ENCODE measurements at places on chromosomes 7 and 10.

DNA sequence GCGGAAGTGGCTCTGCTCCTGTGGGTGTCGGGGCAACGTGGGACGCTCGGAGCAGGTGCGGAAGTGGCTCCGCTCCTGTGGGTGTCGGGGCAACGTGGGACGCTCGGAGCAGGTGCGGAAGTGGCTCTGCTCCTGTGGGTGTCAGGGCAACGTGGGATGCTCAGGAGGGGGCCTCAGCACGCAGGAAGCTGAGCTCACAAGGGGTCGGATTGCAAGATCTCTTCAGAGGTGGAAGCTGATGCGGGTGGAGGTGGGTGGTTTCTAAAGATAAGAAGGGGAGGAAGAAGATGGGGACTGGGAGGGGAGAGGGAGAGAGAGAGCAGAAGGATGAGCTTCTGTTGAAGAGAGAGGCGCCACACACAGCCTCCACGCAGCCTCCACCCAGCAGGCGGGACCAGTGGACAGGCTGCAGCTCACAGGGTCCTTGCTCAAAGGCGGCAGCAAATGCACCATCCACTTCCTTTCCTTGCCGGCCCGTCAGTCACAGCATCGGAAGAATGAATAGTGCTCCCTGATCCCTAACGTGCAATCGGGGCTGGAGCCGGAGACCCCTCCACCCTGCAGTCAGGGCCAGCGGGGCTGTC, 78.7 kb downstream of the PTPRN2 start:
- DNase-seq: no peak

GRCh38 chr10:112986544-112987190, 36.6 kb downstream of the TCF7L2 start:
- no peak for DNase-seq

DNA sequence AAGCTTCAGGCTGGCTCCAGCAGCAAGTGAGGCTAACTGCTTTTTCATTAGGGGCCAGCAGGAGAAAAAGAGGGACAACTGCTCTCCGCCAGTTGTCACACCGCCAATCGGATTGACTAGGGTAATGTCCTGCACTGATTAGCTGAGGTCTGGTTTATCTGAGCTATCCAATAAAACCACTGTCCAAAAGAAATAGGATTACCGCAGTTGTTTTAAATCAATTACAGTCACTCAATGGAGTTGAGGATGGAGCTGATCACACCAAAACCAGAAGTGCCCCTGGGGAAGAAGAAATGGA, 351.4 kb upstream of the NPVF start:
- no peak for DNase-seq

DNA sequence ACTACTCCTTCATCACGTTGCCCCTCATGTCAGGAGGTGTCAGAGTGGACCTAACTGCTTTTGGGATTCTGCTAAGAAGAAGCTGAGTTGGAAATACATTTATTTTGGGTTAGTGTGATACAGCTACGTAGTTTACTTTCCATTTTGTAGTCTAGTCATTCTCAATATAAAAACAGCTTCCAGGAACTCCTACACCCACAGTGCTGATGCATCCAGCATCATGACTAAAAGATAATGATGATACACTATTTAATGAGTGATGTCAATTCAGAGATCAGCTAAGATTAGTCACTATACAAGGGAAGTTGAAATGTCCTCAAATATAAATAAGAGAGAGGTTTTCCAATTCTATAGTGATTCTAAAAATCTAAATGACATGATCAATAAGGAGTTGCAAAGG, 264.2 kb upstream of the SLC26A5 start:
- DNase-seq: no peak

GRCh38 chr7:121313220-121313792, 15.5 kb upstream of the WNT16 start:
- DNase-seq: no peak

- DNase-seq: no peak
These were observed 2.8 kb upstream of the SLC29A3 start for GRCh38 chr10:71316056-71316785.

DNA sequence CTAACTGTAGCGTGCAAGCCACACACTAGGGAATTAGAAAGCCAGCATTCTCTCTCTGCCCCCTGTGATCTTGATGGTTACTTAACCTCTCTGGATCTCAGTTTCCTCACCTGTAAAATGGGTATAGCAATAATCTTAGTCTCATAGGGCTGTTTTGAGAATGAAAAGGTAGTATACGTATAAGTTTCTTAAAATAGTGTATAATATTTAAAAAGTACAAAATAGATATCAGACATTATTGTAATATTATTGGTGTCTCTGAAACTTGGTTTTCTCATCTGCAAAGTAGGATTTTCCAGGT, 80.4 kb downstream of the CHN2 start:
- DNase-seq: no peak

DNA sequence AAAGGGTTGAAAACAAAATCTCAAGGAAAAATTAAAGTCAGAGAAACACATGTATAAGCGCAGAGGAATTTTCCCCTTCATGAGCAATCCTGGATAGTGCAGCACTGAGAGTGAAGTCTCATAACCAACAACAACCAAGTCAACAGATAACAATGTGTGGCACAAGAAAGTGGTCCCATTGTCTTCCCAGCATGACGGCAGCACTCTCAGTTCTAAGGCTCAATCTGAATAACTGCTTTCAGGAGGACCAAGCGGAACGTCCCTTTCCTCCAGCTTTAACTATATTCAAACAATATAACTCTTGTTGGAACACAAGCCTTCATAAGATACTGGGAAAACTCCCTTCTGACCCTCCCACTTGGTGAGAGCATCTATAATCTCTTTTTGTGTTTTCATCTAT, 137.9 kb downstream of the RAPGEF5 start:
- DNase-seq: no peak

- DNase-seq: no peak
These were observed 100.5 kb downstream of the FGFR2 start for GRCh38 chr10:121497513-121498470.

GRCh38 chr7:118580743-118581382, 356.4 kb downstream of the ANKRD7 start:
- no peak for DNase-seq

GRCh38 chr7:5425507-5426225, 2.0 kb upstream of the TNRC18 start:
- DNase-seq: no peak

GRCh38 chr10:29955329-29955935, 104.0 kb downstream of the JCAD start:
- no peak for DNase-seq

GRCh38 chr10:113928830-113929229, 74.4 kb downstream of the NHLRC2 start:
- DNase-seq: no peak

GRCh38 chr7:18558910-18559309, 63.4 kb downstream of the HDAC9 start:
- no peak for DNase-seq

DNA sequence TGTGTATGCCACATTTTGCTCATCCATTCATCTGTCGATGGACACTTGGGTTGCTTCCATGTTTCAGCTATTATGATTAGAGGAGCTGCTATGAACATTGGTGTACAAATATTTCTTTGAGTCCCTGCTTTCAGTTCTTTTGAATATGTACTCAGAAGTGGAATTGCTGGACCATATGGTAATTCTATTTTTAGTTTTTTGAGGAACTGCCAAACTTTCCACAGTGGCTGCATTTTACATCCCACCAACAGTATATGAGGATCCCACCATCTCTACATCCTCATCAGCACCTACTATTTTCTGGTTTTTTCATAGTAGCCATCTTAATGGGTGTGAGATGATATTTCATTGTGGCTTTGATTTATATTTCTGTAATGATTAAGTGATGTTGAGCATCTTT, 44.7 kb upstream of the ZMIZ2 start:
- DNase-seq: no peak

DNA sequence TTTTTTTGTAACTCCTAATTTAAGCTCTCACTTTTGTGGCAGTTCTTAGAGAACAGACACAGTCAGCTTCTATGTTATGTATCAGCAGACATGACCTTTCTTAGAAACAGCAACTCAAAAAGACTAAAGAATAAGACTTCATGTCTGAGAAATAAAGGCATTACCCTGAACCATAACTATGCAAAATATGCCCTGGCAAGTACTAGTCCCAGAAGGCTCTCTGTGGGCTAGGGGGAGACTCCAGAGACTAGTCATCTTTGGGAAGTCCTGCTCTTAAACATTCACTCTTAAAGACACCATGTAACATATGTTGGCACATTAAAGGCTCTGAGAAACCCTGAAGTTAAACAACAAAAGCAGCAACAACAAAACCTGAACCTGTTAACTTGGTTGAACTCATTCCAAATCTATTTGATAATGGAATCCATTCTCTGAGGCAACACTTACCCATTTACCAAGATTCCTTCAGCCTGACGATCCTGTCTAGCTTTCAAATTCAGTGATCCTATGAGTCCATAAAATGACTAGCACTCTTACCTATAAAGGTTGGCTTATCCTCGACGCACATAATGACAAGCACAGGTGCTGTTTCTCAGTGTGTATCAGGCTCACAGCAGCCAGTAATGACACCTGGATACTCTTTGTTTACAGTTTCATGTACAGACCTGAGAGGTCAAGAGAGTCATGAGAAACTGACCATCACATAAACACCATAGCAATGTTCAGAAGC, 62.3 kb downstream of the OSBPL3 start:
- no peak for DNase-seq

DNA sequence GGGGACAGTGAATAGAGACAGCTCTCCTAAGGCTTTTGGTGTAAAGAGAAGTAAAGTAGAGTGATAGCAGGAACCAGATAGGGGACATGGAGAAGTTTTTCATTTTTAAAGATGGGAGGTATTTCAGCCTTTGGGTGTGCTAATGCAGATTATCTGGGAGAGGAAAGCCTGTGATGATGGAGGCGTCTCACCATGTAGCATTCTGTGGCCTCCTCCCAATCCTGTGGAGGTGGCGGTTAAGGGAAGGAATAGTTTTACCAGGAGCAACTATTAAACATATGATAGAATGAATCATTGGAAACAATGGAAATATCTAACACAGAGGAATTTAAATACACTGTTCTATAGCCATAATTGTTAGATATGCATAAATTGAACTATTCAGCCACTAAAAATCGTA, 101.3 kb downstream of the CNNM2 start:
- no peak for DNase-seq

DNA sequence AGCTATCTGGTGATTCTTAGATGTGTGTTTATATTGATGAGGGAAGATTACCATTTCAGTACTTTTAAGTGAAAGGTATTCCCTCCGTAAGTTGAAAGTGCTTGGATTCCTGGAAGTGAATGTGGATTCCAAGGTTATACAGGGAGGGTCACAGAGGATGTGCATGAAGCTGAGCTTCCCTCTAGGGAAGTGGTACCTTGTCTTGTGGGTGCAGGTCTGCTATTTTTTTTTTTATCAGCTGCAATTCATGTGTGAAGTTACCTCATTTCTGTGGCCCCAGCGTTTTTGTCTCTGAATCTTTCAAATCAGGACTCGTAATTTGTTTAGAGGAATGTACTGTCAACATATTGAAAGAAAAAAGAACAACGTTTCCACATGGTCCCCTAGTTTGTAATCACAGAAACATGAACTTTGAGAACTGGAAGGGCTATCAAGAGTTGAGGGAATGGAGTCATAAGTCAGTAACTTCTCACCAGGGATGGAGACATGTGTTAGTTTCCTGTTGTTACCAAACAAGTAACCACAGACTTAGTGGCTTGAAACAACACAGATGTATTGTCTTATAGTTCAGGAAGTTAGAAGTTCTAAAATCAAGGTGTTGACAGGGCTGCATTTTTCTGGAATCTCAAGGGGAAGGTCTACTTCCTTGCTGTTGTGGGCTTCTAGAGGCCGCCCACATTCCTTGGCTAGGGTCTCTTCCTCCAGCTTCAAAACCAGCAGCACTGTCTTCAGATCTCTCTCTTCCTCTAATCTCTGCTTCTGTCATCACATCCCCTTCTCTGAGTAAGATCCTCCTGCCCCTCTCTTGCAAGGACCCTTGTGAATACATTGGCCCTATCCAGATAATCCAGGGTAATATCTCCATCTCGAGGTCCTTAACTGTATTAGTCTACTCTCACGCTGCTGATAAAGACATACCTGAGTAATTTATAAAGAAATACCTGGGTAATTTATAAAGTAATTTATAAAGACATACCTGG, 64.4 kb downstream of the RAB18 start:
- no peak for DNase-seq

GRCh38 chr10:124222988-124223710, 129.8 kb upstream of the CHST15 start:
- DNase-seq: no peak

GRCh38 chr10:79191951-79192676, 123.3 kb downstream of the ZMIZ1 start:
- DNase-seq: no peak

GRCh38 chr7:24936121-24936824, 43.7 kb downstream of the OSBPL3 start:
- no peak for DNase-seq

GRCh38 chr7:109295158-109295557, 725.5 kb downstream of the DNAJB9 start:
- no peak for DNase-seq

GRCh38 chr7:29231671-29232232, 37.2 kb downstream of the CHN2 start:
- DNase-seq: no peak

DNA sequence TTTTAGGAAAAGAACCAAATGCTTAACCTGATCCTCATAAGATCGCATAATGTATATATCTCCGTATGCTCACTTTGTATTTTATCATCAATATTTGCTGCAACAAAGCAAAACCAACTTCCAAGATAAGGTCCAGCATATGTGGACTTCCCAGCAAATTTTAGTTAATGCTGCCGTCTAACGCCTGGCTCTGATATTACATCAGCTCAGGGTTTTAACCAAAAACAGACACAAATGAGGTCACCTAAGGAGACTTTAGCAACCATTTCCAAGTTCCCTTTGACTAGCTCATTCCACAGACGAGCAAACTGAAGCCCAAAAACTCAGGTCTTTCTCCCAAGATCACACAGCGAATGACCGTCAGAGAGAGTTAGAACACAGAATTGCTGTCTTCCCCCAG, 59.4 kb upstream of the UCN3 start:
- DNase-seq: no peak

DNA sequence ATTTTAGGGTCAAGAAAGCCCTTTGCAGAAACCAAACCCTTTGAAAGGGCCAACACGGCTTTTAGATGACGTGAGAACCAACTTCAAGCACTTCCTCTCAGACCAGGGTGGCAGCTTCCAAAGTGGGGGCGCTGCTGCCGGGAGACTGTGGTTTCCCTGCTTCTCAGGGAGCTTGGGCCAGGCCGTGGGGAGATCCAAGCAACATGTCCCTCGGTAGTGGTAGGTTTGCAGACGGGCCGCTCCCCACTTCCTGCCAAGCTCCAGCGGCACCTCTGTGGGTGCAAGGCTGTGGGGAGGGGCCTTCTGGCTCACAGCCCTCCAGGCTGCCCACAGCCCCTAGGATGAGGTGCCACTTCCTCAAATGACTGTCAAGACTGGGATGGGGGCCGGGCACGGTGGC, 132.4 kb downstream of the FAM53B start:
- DNase-seq: no peak

Measured in activated naive CD4-positive, alpha-beta T cell (primary cell).